Mammary epithelial cell (primary cell): ENCODE measurements at places on chromosomes 2 and 18. TPM values are rescaled to one million over a fixed set of nuclear protein-coding genes. Genes with fewer than 3 reads are reported as not detected.

DPP10 gene
- not detected for polyA plus RNA-seq

MRPL19 gene
- 26.0 TPM for polyA plus RNA-seq

CFC1 gene
- not detected for polyA plus RNA-seq

SP140 gene
- polyA plus RNA-seq = 0.66 TPM

IGFBP2 gene
- 501 TPM for polyA plus RNA-seq

G6PC2 gene
- not detected for polyA plus RNA-seq

KIF3C gene
- polyA plus RNA-seq = 9.1 TPM

CDKL4 gene
- polyA plus RNA-seq = 0.05 TPM

CROCC2 gene
- polyA plus RNA-seq = not detected

LAMA3 gene
- polyA plus RNA-seq = 1,309 TPM

ADGRF3 gene
- polyA plus RNA-seq = 0.07 TPM

RESP18 gene
- polyA plus RNA-seq = not detected

CHRNG gene
- polyA plus RNA-seq = not detected

ABCG8 gene
- polyA plus RNA-seq = not detected

CRYGC gene
- 0.23 TPM for polyA plus RNA-seq

COBLL1 gene
- polyA plus RNA-seq = 10.0 TPM

DPYSL5 gene
- not detected for polyA plus RNA-seq

PLB1 gene
- polyA plus RNA-seq = 2.0 TPM

ZNF396 gene
- polyA plus RNA-seq = 0.09 TPM

CABYR gene
- 7.9 TPM for polyA plus RNA-seq

CNDP1 gene
- polyA plus RNA-seq = not detected

TSPYL6 gene
- not detected for polyA plus RNA-seq

FBXO41 gene
- 4.5 TPM for polyA plus RNA-seq

THADA gene
- 14.4 TPM for polyA plus RNA-seq

ALPI gene
- polyA plus RNA-seq = not detected

SAG gene
- not detected for polyA plus RNA-seq

ANKRD23 gene
- 0.49 TPM for polyA plus RNA-seq

ASB3 gene
- 10.4 TPM for polyA plus RNA-seq

NEU2 gene
- not detected for polyA plus RNA-seq

BMP10 gene
- polyA plus RNA-seq = not detected

TYW5 gene
- 3.6 TPM for polyA plus RNA-seq

ZAP70 gene
- polyA plus RNA-seq = 0.06 TPM

UGT1A10 gene
- polyA plus RNA-seq = not detected

ABHD1 gene
- 0.07 TPM for polyA plus RNA-seq

UBR3 gene
- 8.0 TPM for polyA plus RNA-seq

LOXL3 gene
- 2.2 TPM for polyA plus RNA-seq

KIF5C gene
- polyA plus RNA-seq = 0.06 TPM

SCN2A gene
- 1.7 TPM for polyA plus RNA-seq

TBR1 gene
- polyA plus RNA-seq = not detected

MYOM1 gene
- polyA plus RNA-seq = 0.08 TPM

NT5DC4 gene
- polyA plus RNA-seq = 0.07 TPM

FAM117B gene
- polyA plus RNA-seq = 0.95 TPM

TUBB8B gene
- polyA plus RNA-seq = 0.59 TPM

POTEI gene
- 0.01 TPM for polyA plus RNA-seq

EGR4 gene
- 0.02 TPM for polyA plus RNA-seq

GBX2 gene
- not detected for polyA plus RNA-seq

GCG gene
- polyA plus RNA-seq = not detected

SLC5A7 gene
- not detected for polyA plus RNA-seq

FARSB gene
- polyA plus RNA-seq = 41.3 TPM

NPHP1 gene
- polyA plus RNA-seq = 2.9 TPM

FOXI3 gene
- polyA plus RNA-seq = 0.78 TPM

GATA6 gene
- polyA plus RNA-seq = 0.62 TPM

SERPINB11 gene
- polyA plus RNA-seq = not detected

CASP10 gene
- 2.9 TPM for polyA plus RNA-seq
